ENCODE measurements at places on chromosomes 1 and 21. TPM values are rescaled to one million over a fixed set of nuclear protein-coding genes. Genes with fewer than 3 reads are reported as not detected.

ARHGEF2 gene
- total RNA-seq, result 217 TPM

PITHD1 gene
- total RNA-seq, result 34.9 TPM

SLC16A1 gene
- 32.4 TPM for total RNA-seq

AIRE gene
- 0.19 TPM for total RNA-seq

CFHR1 gene
- total RNA-seq, result 1.9 TPM

NPHS2 gene
- total RNA-seq, result not detected

AQP10 gene
- not detected for total RNA-seq

SLFNL1 gene
- 0.69 TPM for total RNA-seq

PTPN7 gene
- total RNA-seq, result 3.4 TPM

NTMT2 gene
- not detected for total RNA-seq

ADAMTS5 gene
- total RNA-seq, result 14.5 TPM

CELA2B gene
- 0.57 TPM for total RNA-seq

- H3K4me1 ChIP-seq, result no peaks in the 10 kb centered on the region
- no peaks in the 10 kb centered on the region for H3K27me3 ChIP-seq
- no peak overlapping the region for H3K4me3 ChIP-seq
- H3K36me3 ChIP-seq, result peaks cover 2% of the 10 kb centered on the region
- DNase-seq, result peak; percentile 43
Measured at GRCh38 chr21:46000731-46001641, 19.4 kb downstream of the COL6A1 start.

GRCh38 chr1:212968368-212968863 lies 18.1 kb downstream of the VASH2 start:
- H3K36me3 ChIP-seq, result no peaks in the 10 kb centered on the region
- no peaks in the 10 kb centered on the region for H3K4me1 ChIP-seq
- no peak overlapping the region for H3K27ac ChIP-seq
- H3K27me3 ChIP-seq, result no peaks in the 10 kb centered on the region
- DNase-seq, result no peak
- H3K4me3 ChIP-seq, result no peak overlapping the region

DNA sequence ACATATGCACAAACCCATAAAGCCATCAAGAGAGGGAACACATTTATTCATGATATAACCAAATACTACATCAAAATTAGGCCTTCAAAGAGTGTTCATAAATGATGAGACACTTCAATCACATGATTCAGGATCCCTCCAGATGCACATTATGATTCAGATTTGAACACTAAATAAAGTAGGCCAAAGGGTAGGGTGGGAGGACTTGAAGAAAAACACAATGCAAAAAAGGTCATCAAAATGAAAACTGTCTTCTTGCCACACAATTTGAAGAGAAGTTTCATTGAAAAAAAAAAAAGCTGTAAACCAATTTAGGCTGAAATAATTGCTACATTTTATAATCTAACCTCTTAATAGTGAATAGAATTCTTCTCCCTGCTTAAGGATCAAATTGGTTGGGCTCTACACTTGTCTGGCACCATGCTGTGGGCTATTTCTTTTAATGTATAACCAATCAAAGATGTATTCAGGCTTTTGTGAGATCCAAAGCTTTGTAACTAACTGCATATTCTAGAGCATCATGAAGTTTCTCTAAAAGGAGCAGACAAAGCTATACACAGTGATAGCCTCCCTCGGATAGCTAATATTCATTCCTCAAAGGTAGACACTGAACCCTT lies 58.1 kb downstream of the ZSWIM5 start:
- H3K27me3 ChIP-seq, result no peaks in the 10 kb centered on the region
- H3K36me3 ChIP-seq, result no peaks in the 10 kb centered on the region
- no peak for DNase-seq
- no peak overlapping the region for H3K4me3 ChIP-seq

DNA sequence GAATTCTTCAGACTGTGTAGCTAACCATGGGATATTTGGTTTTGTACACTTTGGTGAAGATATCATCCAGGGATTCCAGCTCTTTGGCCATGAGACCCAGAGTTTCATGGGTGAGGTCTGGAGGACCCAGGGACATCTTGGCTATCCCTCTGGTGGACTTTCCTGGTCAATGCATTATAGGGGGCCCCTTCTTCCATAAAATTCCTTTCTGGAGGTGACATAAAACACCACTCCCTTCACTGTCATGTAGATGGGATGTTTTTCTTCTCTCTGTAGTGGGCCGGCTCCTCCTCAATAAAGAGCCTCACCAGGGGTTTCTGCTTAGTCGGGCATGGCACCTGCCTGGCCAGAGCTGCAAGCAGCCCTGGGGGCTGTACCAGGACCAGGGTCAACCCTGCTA lies 2.2 kb downstream of the ATPAF1 start:
- H3K4me3 ChIP-seq, result no peak overlapping the region
- H3K27ac ChIP-seq, result no peak overlapping the region

GRCh38 chr1:30598571-30599114 lies 124.7 kb downstream of the MATN1 start:
- no peak overlapping the region for H3K4me3 ChIP-seq
- no peaks in the 10 kb centered on the region for H3K36me3 ChIP-seq
- no peak for DNase-seq
- H3K27me3 ChIP-seq, result no peaks in the 10 kb centered on the region
- no peak overlapping the region for H3K27ac ChIP-seq

DNA sequence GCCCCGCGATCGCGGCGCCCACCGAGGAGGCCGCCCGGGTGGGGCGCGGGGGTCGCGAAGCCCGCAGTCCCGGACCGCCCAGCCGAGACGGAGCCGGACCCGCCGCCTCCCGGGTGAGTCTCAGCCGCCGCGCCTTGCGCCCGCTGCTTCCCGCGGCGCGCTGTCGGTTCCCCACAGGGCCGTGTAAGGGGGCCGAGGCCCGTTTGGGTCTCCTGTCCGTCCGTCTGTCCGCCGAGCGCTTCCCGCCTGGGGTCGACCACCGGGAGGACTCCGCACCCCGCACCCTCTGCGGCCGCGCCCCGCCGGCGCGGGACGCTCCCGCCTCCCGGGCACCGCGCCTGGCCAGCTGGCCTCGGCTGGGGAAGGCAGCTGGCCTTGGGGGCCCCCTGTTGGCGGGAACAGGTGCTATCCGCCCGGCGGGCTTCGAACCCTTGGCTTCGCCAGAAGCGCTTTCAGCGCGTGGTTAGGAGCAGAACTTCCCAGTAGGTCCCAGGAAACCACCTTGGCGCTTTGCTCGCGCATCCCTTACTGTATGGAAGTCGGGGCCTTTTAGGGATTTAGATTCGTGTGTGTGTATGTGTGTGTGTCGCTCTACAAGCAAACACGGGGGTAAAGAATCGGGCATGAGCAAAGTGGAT lies 414 bp downstream of the TMEM51 start:
- peak; percentile 75 for DNase-seq
- no peaks in the 10 kb centered on the region for H3K36me3 ChIP-seq
- H3K4me3 ChIP-seq, result peak overlapping the region; percentile 56
- H3K27me3 ChIP-seq, result no peaks in the 10 kb centered on the region

DNA sequence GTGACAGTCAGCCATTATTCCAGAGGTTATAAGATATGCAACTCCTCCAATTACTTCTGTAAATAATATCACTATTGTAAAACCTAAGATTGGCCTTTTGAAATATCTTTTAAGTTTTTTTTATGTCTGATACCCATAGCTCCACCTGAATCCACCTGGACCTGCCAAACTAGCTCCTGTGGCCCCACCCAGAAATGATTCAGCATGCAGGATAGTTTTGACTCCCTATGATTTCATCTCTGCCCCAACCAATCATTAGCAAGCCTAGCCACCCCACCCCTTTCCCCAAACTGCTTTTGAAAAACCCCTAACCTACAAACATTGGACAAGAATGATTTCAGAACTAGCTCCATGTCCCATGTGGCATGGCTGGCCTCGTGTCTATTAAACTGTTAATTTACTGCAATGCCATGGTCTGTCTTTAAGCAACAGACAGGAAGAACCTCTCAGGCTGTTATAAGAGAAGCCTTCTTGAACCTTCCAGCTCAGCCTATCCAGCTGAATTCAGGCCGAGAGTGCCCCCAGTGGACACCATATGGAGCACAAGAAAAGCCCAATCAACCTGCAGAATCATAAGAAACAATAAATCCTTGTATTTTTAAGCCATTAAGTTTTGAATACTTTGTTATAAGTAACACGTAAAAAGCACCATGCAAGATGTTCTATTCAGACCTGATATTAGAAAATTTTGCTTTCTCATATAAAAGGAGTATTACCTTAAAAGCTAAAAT lies 263.0 kb upstream of the ZRANB2 start:
- H3K27ac ChIP-seq, result no peak overlapping the region
- no peaks in the 10 kb centered on the region for H3K36me3 ChIP-seq
- DNase-seq, result no peak

DNA sequence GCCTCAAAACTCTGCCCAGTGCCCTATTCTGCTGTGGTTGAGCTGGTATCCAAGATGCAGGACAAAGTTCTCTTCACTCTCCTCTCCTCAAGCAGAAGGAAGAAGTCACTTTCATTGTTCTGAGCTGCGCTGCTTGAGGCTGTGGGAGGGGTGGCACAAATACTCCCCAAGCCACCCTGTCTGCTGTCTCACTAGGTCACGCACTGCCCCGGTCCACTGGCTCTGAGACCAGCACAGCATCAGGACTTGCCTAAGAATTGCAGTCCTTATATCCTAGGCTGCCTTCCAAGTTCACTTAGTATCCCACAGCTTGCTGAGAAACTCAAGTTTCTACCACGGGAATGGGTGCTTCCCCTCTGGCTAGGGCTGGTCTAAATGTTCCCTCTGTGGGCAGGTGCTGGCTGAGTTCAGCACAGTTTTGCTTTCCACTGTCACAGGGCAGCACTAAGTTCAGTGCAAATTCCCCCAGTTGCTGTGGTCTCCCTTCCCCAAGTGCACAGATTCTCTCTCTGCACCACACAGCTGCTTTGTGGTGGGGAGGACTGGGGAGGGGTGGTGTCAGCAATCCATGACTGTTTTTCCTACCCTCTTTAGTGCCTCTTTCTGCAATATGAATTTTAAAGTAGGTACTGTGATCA lies 32.4 kb downstream of the SLC9C2 start:
- H3K4me3 ChIP-seq, result no peak overlapping the region
- H3K27ac ChIP-seq, result no peak overlapping the region
- DNase-seq, result no peak
- H3K27me3 ChIP-seq, result no peaks in the 10 kb centered on the region
- no peaks in the 10 kb centered on the region for H3K4me1 ChIP-seq
- H3K36me3 ChIP-seq, result no peaks in the 10 kb centered on the region

GRCh38 chr1:29690156-29690555 lies 453.8 kb downstream of the PTPRU start:
- no peaks in the 10 kb centered on the region for H3K4me1 ChIP-seq
- H3K27ac ChIP-seq, result no peak overlapping the region
- H3K27me3 ChIP-seq, result no peaks in the 10 kb centered on the region
- H3K4me3 ChIP-seq, result no peak overlapping the region
- peak; percentile 6 for DNase-seq

- no peak for DNase-seq
- H3K27ac ChIP-seq, result no peak overlapping the region
- no peaks in the 10 kb centered on the region for H3K4me1 ChIP-seq
- H3K4me3 ChIP-seq, result no peak overlapping the region
- H3K36me3 ChIP-seq, result no peaks in the 10 kb centered on the region
Measured at GRCh38 chr1:196078691-196079090, 529.5 kb downstream of the KCNT2 start.

- H3K27me3 ChIP-seq, result no peaks in the 10 kb centered on the region
- H3K27ac ChIP-seq, result no peak overlapping the region
- H3K36me3 ChIP-seq, result no peaks in the 10 kb centered on the region
- no peak for DNase-seq
Measured at GRCh38 chr1:226821719-226822085, 48.7 kb upstream of the PSEN2 start.

GRCh38 chr1:242017580-242018233 lies 18.8 kb upstream of the MAP1LC3C start:
- H3K4me1 ChIP-seq, result no peaks in the 10 kb centered on the region
- H3K36me3 ChIP-seq, result no peaks in the 10 kb centered on the region
- H3K27me3 ChIP-seq, result no peaks in the 10 kb centered on the region
- no peak overlapping the region for H3K27ac ChIP-seq
- no peak for DNase-seq

GRCh38 chr1:161082483-161082882 lies 6.9 kb downstream of the NECTIN4 start:
- DNase-seq, result no peak
- no peaks in the 10 kb centered on the region for H3K4me1 ChIP-seq
- no peaks in the 10 kb centered on the region for H3K27me3 ChIP-seq
- no peak overlapping the region for H3K27ac ChIP-seq
- H3K4me3 ChIP-seq, result no peak overlapping the region

GRCh38 chr1:201248721-201249559 lies 34.4 kb upstream of the PKP1 start:
- H3K27me3 ChIP-seq, result no peaks in the 10 kb centered on the region
- H3K4me3 ChIP-seq, result no peak overlapping the region
- DNase-seq, result no peak

DNA sequence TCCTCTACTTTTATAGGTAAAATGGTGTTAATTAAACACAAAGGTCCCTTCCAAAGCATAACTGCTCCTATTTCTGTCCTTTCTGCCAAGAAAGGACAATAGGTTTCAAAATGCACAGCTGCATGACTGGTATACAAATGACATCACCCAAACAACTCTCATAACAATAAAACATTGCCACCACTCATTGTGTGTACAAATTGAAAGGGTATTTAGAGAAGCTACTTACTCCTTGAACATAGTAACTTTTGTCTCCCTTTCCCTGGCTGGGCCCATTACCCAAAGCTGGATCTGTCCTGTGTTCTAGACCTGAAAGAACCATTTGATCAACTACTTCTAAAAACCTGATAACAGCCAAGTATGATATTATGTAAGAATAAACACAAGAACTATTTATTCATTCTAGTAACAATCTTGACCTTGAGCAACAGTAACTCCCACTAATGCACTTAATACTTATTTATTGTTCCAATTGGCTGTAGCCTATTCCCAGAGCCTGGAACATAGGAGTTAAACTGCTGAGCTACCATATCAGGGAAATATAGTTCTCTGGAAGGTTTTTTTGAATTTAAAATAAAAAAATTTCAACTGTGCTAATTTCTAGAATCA lies 38.2 kb downstream of the TTLL7 start:
- H3K27me3 ChIP-seq, result no peaks in the 10 kb centered on the region
- H3K36me3 ChIP-seq, result no peaks in the 10 kb centered on the region
- H3K4me1 ChIP-seq, result peaks cover 16% of the 10 kb centered on the region
- peak overlapping the region; percentile 44 for H3K27ac ChIP-seq
- H3K4me3 ChIP-seq, result no peak overlapping the region

DNA sequence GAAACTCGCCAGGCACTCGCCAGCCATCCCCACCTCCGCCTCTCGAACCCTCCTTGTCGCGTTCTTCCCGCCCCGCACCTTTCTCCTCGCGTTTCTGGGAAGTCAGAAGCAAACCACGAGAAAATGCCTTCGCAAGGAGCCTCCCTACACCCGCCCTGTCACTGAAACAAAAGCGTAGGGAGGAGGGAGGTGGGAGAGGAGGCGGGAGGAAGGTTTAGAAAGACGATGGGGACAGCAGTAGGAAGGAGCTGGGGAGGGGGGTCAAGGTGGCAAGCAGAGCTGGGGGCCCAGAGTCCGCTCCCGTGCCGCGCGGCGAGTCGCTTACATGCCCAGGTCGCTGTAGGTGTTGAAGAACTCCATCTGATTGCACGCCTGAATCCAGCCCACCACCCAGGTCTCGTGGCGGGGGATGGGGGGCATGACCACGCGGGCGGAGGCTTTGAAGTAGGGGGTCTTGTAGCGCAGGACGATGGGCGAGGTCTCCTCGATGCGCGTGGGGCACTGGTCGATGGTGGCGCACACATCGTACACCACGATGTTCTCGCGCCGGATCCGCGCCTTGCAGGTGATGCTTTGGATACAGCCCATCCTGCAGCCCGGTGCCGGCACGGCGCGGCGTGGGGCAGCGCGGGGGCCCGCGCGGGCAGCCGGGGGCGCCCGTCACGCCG lies 1.0 kb downstream of the FAM78B start:
- H3K27me3 ChIP-seq, result no peaks in the 10 kb centered on the region
- H3K36me3 ChIP-seq, result no peaks in the 10 kb centered on the region
- no peaks in the 10 kb centered on the region for H3K4me1 ChIP-seq
- peak; percentile 76 for DNase-seq
- peak overlapping the region; percentile 73 for H3K4me3 ChIP-seq
- H3K27ac ChIP-seq, result no peak overlapping the region
